ENCODE measurements at places on chromosomes 12 and 14.

DNA sequence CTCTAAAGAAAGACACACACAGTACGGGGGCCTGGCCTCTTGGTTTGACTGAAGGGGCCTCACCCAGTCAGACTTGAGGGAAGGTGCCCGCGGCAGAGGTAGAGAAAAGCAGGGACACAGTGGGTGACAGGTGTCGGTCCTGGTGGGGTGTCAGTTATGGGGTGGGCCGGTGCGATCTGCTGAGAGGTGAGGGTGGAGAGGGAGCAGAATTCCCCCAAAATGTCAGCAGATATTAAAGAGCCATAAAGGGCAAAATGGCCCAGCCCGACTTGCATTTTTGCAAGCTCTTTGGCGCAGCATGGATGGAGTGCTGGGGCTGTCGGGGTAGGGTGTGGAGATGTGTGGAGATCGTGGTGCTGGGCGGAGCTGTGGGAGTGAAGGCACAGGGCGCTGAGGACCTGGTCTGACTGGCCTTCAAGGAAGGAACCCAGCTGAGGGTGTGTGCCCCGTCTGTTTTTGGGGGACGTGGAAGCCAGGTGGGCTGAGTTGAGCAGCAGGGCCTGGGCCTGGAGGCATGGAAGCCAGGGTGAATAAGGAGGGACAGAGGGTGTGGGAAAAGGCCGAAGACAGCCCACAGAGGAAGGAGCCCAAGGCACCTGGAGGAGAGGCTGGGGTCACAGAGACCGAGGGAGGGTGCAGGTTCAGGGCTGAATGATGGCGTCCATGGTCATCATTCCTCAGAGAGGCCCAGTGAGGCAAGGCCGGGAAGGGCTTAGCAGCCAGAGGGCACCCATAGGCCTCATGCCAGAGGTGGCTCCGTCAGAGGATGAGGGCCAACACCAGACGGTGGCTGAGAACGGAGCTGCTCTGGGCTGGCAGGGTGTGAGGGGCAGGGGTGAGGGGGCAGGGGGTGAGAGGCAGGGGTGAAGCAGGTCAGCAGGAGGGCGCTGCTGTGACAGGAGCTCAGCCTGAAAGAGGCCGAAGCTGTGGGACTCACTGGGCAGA, 48.2 kb upstream of the DYNC1H1 start:
- DNase-seq: no peak

DNA sequence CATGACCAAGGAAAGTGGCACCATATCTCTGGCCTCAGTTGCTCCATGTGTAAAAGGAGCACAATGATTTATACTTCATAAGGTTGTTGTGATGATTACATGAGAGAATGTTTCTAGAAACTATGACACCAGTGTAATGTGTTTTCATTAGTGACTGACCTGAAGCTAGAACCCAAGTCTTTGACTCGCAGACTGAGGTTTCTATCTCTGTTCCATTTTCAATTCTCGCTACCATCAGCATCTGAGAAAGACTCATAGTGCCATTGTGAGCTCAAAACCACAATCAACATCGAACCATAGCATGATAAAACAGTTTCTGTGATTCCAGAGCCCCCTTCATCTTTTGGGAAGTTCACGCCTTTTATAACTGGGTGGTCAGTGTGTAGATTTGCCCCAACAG, 53.8 kb downstream of the STAB2 start:
- no peak for DNase-seq

- no peak for DNase-seq
These were observed 37.0 kb upstream of the BAZ1A start for GRCh38 chr14:34912182-34912581.

GRCh38 chr14:99659333-99659741, 14.4 kb downstream of the HHIPL1 start:
- DNase-seq: no peak

- DNase-seq: no peak
These were observed 28.2 kb downstream of the FERMT2 start for GRCh38 chr14:52922656-52923055.

- no peak for DNase-seq
These were observed 9.2 kb downstream of the PSMC6 start for GRCh38 chr14:52716155-52716554.

DNA sequence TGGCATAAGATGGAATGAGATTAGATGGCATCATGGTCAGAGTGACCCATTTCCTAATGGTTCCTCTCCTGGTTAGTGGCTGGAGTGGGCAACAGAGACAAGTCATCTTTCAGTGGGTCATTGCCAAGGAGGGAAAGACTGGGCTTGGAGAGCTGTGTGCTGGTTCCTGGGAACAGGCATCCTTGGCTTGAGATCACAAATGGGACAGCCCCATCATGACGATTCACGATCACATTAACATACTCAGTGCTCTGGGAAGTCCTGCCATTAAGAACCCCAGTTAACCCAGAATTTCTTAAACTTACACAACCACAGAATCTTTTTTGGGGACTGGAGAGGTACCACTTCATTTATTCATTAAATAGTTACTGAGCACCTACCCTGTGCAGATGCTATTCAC, 27.3 kb downstream of the CHST11 start:
- DNase-seq: no peak

- DNase-seq: no peak
These were observed 2.5 kb upstream of the LPAR5 start for GRCh38 chr12:6638305-6638704.

DNA sequence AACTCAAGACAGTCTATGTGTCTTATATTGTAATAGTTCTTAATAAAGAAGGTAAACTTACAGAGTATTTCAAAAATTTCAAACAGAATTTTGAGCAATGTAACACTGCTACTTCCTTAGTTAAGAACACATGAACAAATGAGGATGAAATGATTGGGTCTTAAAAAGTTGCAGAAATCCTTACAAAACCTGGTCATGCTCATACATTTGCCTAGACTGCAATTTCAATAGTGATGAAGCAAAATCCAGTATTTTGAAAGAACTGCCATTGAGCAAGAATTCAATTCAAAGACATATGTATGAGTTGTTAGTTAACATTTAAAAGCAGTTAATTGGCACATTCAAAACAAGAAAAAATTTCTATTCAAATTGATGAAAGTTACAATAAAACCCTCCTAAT, 17.8 kb upstream of the HIF1A start:
- no peak for DNase-seq

- DNase-seq: no peak
These were observed 49.7 kb upstream of the TRAF3 start for GRCh38 chr14:102727336-102728095.

GRCh38 chr14:92553438-92553837, 39.9 kb downstream of the RIN3 start:
- DNase-seq: no peak

DNA sequence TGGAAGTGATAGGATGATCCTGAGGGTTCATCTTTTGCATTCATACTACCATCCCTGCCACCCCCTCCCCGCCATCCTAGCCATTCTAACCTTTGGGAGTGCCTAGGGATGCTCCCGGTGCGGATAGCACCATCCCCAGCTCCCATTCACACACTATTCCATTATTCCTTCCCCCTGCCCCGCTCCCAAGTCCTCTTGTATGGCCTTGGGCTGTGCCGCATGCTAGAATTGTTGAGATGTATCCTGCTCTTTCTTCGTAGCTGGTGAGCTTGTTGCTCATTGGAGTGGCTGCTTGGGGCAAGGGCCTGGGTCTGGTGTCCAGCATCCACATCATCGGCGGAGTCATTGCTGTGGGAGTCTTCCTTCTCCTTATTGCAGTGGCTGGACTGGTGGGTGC, 644 bp downstream of the TSPAN31 start:
- DNase-seq: no peak

DNA sequence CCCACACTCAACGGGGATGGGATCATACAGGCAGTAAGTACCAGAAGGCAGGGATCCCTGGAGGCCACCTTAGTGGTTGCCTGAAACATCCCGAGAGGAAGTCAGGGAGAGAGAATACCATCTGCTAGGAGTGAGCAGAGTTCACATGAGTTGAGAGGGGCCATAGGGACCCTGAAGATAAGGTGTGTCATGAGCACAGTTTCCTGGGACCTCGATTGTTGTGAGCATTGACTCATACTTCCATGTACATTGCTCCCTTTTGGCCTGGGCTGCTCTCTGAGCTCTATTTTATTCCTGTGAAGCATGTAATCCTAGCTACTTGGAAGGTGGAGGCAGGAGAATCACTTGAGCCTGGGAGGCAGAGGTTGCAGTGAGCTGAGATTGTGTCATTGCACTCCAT, 120.5 kb downstream of the TBC1D30 start:
- no peak for DNase-seq

GRCh38 chr12:116266168-116266601, 11.3 kb downstream of the MED13L start:
- no peak for DNase-seq

- no peak for DNase-seq
These were observed 59.9 kb downstream of the BMP4 start for GRCh38 chr14:53896726-53897125.

GRCh38 chr14:57078054-57078453, 190.7 kb downstream of the EXOC5 start:
- DNase-seq: no peak

DNA sequence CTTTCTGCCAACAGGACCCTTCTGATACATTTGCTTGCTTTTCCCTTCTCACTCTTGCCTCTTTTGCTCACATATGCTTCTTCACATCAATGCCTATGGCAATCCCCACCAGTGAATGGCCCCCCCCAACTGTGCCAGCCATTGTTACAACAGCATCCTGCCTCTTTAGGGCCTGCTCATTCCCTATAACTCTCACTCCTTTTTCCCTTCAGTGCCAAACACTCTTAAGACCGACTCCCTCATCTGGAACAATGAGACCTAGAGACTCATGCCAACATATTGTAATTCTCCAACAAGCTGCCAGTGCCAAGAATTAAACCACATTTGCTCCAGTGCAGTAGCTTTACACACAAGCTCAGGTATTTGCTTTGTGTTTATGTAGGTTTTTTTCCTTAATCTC, 189.0 kb downstream of the SOX5 start:
- no peak for DNase-seq

- no peak for DNase-seq
These were observed 95.0 kb downstream of the SYT1 start for GRCh38 chr12:78959556-78959955.

GRCh38 chr12:127223731-127224130, 1043.2 kb upstream of the TMEM132C start:
- DNase-seq: no peak

DNA sequence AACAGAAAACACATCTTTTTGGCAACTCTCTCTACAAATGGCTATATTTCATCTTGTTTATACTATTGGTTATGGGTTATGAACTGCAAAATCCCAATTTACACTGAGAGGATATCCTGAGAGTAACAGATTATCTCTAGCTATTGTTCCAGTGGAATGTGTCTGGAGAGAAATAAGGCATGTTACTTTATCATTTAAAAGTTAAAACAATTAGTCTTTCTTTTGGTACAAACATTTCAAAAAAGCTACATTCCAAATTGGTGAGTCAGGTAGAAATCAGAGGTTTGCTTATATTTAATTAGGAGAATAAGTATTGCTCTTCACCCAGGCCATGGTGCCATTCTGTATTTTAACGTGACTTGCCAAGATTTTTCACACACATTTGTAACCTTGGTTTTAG, 411.6 kb downstream of the CCER1 start:
- no peak for DNase-seq

- DNase-seq: no peak
These were observed 300.9 kb upstream of the DCN start for GRCh38 chr12:91483471-91483985.

DNA sequence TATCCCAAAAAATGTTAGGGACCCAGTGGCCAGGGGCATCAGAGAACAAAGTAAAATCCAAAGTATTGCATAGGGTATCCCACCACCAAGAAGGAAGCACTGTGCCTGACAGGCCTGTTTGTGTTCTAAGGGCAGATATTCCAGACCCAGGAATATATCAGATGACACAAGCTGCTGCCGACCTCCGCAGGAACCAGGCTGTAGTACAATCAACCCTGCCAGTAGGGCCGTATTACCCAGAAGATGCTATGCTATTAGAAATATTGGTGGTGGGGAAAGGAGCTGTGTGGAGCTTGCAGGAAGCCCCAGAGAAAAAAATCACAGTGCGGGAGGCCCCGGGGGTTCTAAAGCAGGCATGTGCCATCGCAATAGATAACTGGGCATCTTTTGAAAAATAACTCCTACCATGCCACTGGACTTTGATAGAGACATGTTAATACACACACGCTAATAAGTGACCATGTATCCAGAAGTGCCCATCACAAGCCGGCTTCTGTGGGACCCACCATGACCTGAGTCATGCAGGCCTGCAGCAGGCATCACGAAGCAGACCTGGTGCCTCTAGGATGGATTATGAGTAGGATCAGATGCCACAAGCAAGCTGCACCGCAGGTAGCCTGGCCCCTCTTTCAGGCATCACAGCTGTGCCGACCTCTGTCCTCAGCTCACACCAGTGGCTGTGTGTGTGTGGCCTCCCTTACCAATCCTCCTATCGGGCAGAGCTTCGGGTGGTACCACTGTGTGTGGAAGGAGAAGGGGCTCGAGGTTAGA, 242.7 kb downstream of the BCL11B start:
- no peak for DNase-seq

DNA sequence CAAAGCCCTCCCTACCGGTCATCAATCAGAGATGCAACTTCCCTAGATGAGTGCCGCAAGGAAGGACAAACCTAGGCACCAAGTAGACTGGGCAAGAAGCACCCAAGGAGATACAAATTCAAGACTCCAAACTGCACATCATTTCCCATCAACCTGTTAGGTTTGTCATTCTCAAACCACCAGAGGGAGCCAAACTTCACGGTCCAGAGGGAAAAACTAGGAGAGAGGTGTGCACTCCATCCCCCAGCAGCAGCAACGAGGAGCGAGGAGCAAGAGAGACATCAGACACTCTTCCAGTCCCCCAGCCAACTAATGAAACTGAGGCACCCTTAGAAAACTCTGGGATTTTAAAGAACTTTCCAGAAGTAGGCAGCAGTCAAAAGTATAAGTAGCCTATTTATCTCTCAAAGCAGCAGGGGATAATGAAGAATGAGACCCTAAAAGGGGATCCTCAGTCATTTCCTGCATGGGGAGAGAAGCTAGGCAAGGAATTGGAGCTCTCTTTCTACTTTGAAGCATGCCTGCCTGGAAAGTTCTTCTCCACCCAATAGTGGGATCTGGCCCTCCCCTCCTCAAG, 37.0 kb upstream of the NT5DC3 start:
- DNase-seq: peak; percentile 18

DNA sequence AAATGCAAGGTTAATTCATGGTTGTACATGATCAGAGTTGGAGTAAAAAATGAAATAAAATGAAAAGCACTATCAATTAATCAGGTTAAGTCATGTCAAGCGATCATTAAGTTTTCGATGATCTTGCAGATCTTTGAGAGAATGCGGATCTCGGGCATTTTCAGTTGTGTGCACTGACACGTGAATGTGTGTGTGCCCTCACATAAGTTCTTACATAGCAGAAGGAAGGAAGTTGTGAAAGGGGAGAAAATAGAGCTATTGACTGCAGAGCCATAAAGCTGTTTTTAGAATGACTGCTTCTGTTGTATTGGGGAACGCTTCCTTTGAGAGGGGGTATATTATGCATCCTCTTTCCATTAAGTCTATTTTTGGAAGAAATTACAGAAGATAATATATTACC, 101.3 kb downstream of the HMGA2 start:
- DNase-seq: no peak

- DNase-seq: peak; percentile 64
These were observed 7.0 kb upstream of the UBC start for GRCh38 chr12:124921200-124922031.

- no peak for DNase-seq
These were observed 82.0 kb upstream of the SFSWAP start for GRCh38 chr12:131628766-131629448.

All from T-helper 22 cell (primary cell).